GM06990 (cell line): ENCODE measurements at places on chromosomes 13 and 19.

- DNase-seq = no peak
Measured at GRCh38 chr19:17778968-17779929, 15.7 kb upstream of the B3GNT3 start.

DNA sequence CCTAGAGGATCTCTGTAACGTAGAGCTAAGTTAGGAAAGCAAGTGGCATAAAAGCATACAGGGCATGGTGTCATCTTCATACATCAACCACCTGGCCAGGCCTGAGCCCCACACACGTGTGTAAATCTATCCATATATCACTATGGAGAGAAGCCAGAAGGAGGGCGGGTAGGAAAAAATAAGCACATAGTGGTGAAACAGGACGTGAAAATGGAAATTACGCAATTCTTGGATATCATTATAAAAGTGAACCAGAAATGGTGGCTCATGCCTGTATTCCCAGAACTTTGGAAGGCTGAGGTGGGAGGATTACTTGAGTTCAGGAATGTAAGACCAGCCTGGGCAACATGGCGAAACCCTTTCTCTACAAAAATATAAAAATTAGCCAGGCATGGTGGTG lies 43.4 kb downstream of the PDCD5 start:
- no peak for DNase-seq

GRCh38 chr13:43785650-43786471 lies 911 bp downstream of the ENOX1 start:
- peak; percentile 40 for DNase-seq

DNA sequence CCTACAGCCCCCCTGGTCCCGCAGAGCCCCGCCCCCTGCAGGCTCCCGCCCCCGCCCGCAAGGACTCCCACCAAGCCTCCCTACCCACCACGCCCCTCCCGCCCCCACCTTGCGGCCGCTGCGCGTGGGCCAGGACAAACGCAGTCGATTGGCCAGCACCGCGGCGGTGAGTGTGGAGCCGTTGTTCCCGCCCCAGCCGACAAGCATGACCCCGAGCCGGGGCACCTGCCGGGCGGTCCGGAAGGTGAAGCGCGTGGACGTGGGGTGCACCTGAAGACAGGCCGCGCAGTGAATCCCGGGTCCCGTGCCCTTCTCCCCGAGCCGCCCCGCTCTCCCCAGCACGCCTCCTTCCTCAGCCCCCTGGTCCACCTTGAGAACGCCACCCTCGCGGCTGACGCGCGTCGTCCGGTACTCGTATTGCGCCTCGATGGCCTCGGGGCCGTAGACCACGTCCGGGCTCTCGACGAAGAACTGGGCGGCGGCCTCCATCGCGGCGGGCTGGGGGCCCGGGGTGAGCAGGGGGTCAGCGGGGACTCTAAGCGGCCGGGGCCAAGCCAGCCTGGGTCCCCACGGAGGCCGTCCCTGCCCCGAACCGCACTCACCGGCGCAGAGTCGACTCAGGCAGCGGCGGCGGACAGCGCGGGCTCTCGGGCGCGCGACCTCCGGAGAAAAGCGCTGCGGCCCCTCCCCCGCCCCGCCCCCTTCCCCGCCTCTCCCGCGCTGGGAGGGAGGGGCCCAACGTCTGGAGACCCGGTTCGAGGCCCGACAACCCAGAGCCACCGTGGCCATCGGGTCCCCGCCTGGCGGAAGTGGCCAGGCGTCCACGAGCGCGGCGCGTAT lies at the start of gene ISYNA1:
TSS of gene ISYNA1 (minus strand) at position 643 of the 840 bp plus-strand sequence. CDS start at position 489, 154 bp downstream.
- DNase-seq = peak; percentile 66

GRCh38 chr19:9620842-9621155 lies 233 bp downstream of the ZNF561 start:
- DNase-seq = no peak

DNA sequence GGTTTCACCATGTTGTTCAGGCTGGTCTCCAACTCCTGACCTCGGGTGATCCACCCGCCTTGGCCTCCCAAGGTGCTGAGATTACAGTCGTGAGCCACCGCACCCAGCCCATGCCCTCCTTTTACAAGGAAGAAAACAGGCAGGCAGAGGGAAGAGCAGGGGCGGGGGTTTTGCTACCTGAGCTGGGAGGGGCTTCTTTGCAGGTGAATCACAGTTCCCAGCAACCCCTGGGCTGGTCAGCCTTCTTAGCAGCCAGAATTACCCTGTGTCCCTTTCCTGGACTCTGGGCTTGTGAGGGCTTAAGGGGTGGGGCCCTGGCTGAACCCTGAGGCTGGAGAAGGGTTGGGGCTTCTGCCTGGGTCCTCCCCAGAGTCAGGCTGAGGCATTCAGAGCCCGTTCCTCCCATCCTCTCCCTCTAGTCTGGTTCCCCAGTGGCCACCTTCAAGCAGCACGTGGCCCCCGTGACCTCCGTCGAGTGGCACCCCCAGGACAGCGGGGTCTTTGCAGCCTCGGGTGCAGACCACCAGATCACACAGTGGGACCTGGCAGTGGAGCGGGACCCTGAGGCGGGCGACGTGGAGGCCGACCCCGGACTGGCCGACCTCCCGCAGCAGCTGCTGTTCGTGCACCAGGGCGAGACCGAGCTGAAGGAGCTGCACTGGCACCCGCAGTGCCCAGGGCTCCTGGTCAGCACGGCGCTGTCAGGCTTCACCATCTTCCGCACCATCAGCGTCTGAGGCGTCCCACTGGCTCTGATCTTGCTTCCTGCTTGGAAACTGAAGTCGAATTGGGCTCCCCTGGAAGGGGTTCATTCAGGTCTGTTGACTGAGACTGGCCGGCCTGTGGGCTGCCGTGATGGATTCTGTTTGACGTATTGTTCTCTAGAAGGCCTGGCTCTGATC lies 2.8 kb upstream of the KCNJ14 start:
- DNase-seq = no peak

- no peak for DNase-seq
Measured at GRCh38 chr13:29239653-29240525, 355.6 kb downstream of the SLC7A1 start.

- DNase-seq = peak; percentile 4
Measured at GRCh38 chr19:40907968-40908735, 26.1 kb upstream of the CYP2A7 start.

GRCh38 chr13:20713751-20714150 lies 10.3 kb downstream of the IL17D start:
- no peak for DNase-seq

- no peak for DNase-seq
Measured at GRCh38 chr19:57389194-57389729, 392 bp upstream of the ZNF548 start.

DNA sequence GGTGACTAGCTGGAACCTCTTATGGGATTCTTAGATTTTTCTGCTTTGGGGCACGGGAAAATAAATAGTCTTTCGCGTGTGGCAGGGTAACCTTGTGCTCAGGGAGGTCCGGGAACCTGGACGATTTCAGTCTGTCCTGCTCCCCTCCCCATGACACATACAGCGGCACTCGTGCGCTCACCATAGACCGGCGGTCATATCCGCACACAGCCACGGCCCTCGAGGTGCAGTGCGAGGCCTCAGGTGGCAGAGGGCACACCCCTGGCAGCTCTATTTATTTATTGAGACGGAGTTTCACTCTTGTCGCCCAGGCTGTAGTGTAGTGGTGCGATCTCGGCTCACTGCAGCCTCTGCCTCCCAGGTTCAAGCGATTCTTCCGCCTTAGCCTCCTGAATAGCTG lies 3.0 kb downstream of the ONECUT3 start:
- DNase-seq = no peak

GRCh38 chr13:35475212-35475959 lies 1.1 kb downstream of the MAB21L1 start:
- DNase-seq = no peak

DNA sequence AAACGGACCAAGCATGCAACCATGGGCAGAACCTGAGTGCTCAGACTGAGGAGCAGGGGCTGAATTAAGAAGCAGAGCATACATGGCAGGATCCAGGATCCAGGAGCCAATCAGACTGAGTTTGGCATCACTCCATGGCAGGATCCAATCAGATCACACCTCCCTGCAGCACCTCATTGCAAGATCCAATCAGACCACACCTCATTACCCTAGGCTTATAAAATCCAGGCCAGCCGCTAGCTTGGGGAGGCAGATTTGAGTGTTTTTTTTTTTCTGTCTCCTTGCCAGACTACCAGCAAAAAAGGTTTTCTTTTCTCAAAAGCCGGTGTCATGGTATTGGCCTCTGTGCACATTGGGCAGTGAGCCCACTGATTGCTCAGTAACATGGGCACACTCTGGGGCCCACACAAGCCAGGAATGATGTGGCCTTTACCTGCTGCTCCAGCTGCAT lies 127.9 kb upstream of the GJB6 start:
- no peak for DNase-seq

GRCh38 chr19:51116736-51117286 lies 7.9 kb upstream of the SIGLEC9 start:
- no peak for DNase-seq

DNA sequence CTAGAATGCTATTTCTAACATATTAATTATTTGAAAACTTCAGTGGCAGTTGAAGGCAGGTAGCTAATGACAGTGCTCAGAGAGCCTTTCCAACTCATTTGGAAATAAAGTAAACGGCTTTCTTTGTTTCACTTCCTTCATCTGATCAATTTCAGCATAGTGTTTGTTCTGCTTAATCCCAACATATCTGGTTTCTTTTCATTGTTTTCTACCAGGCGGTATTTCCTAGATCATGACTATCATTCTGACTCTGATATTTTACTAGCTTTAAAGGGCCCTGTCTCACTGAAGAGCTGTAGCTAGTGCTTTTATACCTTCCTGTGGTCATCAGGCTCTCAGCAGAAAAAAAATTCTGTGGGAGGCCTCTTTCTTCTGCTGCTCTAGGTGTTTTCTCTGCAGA lies 178.6 kb downstream of the RBM26 start:
- peak; percentile 36 for DNase-seq

- DNase-seq = no peak
Measured at GRCh38 chr13:24042710-24043440, 117.6 kb upstream of the SPATA13 start.

- DNase-seq = no peak
Measured at GRCh38 chr19:28471731-28472510, 741.0 kb downstream of the UQCRFS1 start.

- no peak for DNase-seq
Measured at GRCh38 chr13:105273665-105274222, 1261.7 kb downstream of the EFNB2 start.

GRCh38 chr13:50580684-50581305 lies 262.7 kb downstream of the DLEU7 start:
- no peak for DNase-seq

GRCh38 chr19:48044561-48044960 lies 682 bp upstream of the CABP5 start:
- no peak for DNase-seq

DNA sequence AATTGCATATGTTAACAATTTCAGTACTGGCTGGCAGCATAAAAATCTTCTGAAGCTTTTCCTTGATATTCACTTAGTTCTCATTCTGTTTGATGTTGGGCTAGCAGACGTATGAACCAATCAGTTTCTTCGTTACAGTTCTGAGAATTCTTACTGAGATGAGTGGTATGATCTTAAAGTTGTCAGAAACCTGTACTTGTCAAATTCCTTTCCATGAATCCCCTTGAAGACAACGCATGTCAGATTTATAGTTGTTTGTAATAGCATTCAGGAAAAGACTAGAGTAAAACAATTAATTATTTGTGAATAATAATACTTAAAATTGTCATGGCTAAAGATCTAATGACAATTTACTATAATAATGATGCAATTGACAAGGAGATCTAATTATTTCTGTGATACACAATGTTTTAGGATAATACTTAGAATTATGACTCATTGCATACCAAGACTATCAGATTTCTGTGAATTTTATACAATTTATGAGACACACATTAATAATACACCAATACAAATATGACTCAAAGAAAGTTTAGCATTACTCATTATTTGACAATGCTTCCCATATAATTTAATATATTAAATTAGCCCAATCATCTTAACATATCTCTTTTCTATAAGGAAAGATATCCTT lies 447.2 kb downstream of the RFC3 start:
- DNase-seq = no peak

- DNase-seq = no peak
Measured at GRCh38 chr19:19113040-19113626, 25.1 kb downstream of the TMEM161A start.

- no peak for DNase-seq
Measured at GRCh38 chr13:111663953-111664421, 343.5 kb downstream of the TEX29 start.

DNA sequence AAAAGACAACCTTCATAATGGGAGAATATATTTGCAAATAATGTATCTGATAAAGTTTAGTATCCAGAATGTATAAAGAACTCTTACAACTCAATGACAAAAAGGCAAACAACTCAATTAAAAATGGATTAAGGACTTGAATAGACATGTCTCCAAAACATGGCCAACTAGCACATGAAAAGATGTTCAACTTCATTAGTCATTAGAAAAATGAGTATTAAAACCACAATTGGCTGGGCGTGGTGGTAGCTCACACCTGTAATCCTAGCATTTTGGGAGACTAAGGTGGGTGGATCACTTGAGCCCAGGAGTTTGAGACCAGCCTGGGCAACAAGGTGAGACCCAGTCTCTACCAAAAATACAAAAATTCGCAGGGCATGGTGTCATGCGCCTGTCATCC lies 18.8 kb upstream of the ZMYM5 start:
- DNase-seq = no peak

DNA sequence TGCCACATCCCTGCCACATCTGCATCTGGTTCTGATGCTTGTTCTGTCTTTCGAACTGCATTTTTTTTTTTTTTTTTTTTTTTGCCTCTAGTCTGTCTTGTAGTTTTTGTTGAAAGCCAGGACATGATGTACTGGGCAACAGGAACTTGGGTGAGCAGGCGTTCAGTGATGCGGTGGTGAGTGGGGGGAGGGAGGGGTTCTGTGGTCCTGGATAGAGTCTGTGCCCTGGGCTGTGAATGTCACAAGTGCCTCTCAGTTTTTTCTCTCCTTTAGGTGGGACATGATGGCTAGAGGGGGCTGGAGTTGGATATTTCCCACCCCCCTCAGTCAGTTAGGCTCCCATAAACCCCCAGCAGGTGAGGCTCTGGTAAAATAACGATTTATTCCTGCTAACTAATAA lies 3.5 kb downstream of the CEACAM4 start:
- no peak for DNase-seq

DNA sequence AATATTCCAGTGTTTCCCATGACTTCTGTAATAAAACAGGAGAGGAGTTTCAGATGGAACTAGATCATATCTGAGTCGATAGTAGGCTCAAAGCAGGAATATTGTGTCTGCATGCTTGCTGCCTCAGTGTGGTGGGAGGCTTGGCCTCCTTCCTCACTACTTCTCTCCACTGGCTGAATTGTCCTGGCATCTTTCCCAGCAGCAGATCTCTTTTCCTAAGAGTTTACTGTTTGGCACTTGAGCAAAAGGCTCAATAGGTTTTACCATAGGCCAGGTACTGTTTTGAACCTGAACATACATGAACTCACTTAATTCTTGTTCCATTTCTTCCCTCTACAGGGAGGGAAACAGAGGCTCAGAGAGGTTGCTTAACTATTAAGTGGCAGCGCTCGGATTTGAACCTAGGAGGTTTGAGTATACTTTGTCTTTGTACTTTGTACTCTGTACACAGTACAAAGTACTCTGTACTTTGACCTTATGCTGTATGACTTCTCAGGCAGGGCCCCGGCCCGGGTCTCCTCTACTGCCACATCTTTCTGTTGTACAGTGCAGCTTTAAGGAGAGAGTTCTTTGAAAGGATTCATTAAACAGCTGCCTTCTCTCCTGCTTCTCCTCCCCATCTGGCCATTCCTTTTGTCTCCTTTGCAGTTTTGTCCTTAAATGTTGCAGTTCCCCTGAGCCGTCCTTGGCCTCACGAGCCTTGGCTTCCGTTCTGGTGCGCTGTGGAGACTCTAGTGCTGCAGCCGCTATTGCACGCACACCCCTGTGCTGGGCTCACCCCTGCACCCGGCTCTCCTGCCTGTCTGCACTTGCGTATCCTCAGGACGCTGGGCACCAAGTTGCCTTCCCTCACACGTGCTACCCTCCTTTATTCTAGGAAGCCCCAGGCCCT lies 8.1 kb downstream of the B3GLCT start:
- DNase-seq = no peak
